ENCODE measurements at places on chromosomes 6 and 20.

DNA sequence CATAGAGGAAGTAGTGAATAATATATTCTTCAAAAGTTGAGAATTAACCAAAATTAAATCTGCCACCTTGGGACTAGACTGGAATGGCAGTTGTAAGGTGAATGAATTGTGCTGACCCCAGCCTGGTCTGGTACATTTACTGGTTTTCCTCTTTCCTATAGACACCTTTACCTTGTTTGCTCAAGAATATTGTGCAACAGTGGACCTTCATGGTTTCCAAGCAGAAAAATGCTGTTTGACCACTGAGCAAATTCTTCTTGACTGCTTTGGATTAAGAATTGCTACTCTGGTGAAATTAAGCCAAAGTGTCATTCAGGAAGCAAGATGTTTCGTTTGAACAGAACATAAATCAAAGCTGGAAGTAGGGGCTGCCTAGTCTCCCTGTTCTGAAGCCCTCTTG is 156.6 kb upstream of the TAB2 start:
- no peak for DNase-seq

GRCh38 chr20:31685853-31686643 is 36.6 kb downstream of the BCL2L1 start:
- DNase-seq, result no peak

- DNase-seq, result no peak
These were observed 259.3 kb downstream of the KIF16B start for GRCh38 chr20:16313917-16314316.

GRCh38 chr6:26045928-26046368 is 41.3 kb upstream of the HFE start:
- no peak for DNase-seq

GRCh38 chr6:135831016-135831415 is 20.5 kb upstream of the PDE7B start:
- DNase-seq, result no peak
